Lung (tissue), 17 donors: ENCODE measurements at places on chromosomes 2 and 18. TPM values are rescaled to one million over a fixed set of nuclear protein-coding genes. Genes with fewer than 3 reads are reported as not detected.
A peak's percentile ranks its signal among the peaks of the same experiment; 100 is the strongest.

Gene TLX2
- not detected for total RNA-seq

DNA sequence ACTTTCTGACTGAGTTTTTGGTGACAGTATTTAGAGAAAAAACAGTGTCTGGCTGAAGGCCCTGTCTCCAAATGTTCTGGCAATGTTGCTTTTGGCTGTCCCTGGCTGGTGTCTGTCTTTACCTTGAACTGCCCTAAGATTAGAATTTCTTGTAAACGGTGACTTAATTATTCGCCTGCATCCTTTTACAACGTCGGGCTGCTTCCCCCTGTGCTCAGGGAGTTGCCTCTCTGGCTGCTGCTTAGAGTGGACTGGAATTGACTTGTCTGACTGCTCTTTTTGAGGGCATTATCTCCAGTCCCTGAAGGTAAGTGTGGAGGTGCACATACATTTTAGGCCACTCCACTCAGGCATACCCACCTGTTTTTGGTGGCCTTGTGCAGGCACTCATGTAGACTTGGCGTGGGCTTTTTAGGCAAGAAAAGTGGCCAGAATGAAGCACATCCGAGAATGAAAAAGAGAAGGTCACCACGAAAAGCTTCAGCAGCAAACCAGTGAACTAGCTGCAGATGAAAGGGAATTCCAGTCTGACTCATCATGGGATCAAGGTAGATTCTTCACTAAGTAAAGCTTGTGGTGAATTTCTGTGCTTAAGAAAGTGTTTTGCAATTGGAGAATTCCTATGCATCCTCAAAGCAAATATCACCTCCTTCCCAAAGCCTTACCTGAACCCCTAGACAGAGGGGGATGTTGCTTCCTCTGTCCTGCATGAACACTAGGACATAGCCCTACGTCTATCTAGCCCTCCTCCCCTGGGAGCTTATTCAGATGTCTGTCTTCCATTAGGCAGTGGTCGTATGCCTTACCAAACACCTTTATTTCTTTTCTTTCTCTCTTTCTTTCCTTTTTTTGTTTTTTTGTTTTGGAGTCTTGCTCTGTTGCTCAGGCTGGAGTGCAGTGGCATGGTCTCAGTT is 230.3 kb upstream of the TRIB2 start:
- DNase-seq: no peak

DNA sequence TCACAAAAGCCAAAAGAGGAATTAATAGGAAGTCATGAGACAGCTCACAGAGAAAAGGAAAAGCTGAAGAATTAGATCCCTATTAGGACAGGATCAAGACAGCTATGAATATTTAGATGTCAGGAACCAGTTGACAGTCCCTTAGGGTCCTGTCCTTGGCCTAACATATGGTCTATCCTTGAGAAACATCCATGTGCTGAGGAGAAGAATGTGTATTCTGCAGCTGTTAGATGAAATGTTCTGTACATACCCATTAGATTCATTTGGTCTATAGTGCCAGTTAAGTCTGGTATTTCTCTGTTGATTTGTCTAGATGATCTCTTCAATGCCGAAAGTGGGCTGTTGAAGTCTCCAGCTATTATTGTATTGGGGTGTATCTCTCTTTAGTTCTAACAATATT is 37.6 kb upstream of the SLC40A1 start:
- DNase-seq: no peak

DNA sequence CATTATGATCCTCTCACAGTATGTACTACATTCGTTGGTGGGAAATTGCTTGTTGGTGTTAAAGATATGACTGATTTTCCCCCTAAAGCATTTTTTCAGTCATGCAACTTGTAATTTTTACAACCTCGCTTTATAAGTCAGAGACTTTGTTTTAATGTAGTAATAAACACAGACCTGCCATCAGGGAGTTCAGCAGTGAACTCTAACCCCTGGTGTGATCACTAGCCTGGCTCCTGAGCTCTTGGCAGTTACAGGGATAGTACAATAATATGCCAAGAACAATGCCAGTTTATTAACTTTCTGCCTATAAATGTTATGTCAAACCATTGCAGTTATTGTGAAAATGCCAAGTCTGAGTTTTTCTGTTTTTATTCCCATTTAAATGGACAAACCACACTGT is 93.8 kb downstream of the EDAR start:
- no peak for DNase-seq

Gene CCDC85A
- 10.5 TPM for total RNA-seq

Gene ASNSD1
- total RNA-seq: 55.8 TPM

- DNase-seq: no peak
These were observed 50.1 kb downstream of the SLC14A1 start for GRCh38 chr18:45774065-45774521.

DNA sequence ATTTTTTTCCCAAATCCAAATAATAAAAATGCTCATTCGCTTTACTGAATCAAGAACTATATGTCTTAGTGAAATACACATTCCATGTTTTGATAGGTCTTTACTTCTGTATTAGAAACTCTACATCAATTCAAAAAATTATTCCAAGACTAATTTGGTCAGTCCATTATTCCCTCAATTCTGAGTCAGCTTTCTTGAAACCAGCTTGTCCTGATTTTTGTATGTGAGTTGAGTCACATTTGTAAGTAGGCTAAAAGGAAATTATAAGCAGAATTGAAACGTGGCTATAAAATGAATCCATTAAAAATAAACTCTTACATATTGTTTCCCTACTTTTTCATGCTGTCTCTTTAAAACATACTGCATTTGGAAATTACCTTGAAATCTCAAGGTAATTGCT is 113.0 kb downstream of the DNER start:
- no peak for DNase-seq

Gene SPP2
- not detected for total RNA-seq

Gene KIAA2012
- total RNA-seq: 8.5 TPM

Gene DSEL
- 9.0 TPM for total RNA-seq

- DNase-seq: peak; percentile 28
These were observed 1673.5 kb upstream of the CELF4 start for GRCh38 chr18:39238981-39239660.

Gene ZNF521
- 48.8 TPM for total RNA-seq

DNA sequence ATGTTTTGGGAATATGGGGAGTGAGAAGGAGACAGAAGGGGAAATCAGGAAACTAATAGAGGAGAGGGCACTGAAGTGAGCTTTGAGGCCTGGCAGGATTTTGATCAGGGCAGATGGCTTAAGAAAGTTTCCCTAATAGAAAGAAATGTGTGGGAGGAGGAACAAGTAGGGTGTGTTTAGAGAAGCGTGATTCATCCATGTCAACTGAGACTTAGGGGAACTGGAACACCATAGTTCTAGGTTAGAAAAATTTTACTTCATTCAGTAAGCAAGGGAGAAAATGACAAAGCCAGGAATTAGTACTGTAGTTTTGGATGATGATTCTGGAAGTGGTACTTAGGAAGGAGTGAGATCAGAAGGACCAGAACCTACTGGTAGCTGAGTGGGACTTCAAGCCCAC is 296.0 kb downstream of the PLCL1 start:
- DNase-seq: no peak

GRCh38 chr2:1360557-1361250 is 52.6 kb upstream of the TPO start:
- no peak for DNase-seq

- no peak for DNase-seq
These were observed 500.2 kb upstream of the SPRED2 start for GRCh38 chr2:65932571-65932970.

DNA sequence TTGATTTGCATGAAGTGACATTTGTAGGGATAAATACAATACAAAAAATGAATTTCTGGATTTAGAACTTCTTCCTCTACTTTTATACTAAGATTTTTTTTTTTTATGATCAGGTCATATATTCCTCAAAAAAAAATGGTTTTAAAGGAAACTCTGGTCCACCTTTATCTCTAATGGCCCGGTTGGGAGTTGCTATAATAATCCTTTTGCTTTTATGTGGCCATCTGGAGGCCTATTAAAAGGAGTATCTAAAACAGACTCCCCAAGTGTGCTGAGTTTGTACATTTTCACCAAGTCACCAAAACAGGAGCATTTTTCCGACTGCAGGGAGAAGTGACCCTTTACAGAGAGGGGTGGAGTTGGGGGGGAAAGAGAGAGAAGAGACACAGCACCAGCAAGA is 329.2 kb upstream of the FIGN start:
- no peak for DNase-seq

DNA sequence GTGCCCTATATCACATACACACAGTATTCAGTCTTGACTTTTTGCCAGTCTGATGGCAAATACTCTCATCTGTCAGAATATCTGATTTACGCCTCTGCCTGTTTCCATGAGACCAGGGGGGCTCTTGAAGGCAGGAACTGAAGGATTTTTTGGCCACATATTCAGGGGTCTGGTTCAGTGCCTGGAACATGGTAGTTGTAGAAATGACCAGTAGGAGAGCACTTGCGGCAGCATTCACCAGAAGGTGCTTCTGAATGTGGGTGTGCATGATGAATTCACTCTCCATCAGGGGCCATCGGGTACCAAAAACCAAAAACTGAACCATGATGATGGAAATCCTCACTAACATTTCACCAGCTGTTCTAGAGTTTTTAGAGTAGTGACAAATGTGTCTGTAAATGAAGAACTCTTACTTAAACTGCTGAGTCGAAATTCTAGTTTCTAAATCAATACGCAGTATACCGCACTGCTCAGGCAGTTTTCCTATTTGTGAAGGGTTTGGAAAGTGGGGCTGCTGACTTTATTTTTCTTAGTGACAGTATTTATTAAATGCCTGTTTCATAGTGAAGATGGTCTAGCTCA is 54.6 kb downstream of the MERTK start:
- no peak for DNase-seq

DNA sequence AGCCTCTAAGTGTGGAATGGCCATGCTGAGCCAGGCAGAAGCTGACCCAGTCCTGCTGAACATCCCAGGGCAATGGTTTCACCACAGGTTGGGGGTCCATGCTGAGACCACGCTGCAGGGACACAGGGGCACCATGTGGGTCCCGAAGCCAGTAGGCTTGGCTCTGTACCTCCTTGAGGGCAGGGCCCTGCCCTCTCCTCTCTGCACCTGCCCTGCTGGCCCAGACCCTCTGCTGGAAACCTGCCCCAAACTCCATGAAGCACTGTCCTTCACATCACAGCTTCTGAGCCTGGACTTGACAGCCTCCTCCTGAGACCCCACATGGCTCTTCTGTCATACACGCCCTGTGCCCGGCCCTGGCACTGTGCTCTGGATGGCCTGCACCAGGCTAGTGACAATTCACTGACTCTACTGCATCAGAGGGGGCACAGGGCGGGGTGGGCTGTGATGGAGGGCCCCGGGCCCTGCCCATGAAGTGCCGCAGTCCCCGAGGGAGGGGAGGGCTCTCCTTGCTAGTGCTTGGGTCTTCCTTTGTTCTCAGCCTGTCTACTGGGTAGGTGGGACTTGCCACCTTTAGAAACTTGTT is 24.7 kb downstream of the HS6ST1 start:
- no peak for DNase-seq

Gene SLC14A1
- total RNA-seq: 1.7 TPM

- DNase-seq: peak; percentile 71
These were observed 857 bp downstream of the RESP18 start for GRCh38 chr2:219331560-219332213.

Gene HRH4
- total RNA-seq: 0.89 TPM

GRCh38 chr2:145090841-145091761 is 571.2 kb upstream of the ZEB2 start:
- DNase-seq: no peak

Gene TXNDC2
- total RNA-seq: not detected

DNA sequence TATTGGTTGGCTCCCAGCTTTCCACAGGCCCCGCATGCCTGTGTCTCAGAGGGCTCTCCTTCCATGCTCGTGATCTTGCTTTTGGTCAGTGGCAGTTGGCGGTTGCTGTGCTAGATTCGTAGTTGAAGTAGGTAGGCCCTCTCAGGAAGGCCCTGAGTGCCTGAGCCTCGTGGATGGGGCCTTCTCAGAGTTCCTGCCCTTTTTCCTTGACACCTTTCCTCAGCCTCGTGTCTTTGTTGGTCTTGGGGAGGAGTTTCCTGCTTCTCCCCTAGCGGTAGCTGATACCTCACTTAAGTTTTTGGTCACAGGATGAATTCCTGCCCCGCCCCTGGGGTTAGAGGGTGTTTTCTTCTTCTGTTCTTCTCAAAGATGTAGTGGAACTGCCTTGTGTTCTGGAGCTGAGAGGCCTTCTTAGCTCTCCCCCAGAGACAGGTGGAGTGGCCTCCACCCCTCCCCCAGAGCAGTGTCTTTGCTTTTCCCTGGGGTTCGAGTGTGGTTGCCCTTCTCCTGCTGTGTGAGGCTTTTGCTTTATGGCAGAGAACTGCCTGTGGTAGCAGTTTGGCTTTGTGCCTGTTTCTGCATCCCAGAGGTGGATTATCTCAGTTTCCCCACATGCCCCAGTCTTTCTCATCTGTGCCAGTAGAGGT is 94.8 kb downstream of the ZNF407 start:
- DNase-seq: no peak

GRCh38 chr2:172655838-172656573 is 79.6 kb upstream of the RAPGEF4 start:
- DNase-seq: no peak

DNA sequence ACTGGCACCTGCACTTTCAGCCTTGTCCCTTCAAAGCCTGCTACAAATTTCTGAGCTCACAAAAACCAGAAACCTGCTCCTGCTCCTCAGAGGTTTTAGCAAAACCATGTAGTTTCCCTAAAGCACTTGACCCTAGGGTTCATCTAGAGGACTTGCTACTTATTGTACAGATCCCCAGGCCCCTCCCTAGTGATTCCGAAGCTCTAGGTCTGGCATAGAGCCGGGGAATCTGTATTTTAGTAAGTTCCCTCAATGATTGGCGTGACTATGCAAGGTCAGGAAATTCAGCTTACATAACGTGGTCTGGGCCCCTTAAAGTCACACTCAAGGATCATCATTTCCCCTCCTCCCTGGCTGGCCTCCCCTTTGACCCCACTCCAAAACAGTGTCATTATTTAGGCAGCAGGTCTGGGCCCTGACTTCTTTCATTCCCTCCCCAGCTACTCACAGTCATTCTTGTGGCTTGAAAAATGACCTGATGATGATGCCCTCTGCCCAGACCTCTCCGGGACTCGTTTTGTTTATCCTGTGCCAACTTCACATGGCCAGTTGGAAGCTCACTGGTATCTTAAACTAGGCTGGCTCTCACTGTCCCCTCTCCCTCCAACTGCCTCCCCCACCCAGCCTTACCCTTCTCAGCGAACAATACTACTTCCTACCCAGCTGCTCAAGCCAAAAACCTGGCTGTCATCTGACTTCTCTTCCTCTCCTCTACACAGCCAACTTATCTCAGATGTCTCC is 36.0 kb downstream of the WDFY1 start:
- peak; percentile 25 for DNase-seq

DNA sequence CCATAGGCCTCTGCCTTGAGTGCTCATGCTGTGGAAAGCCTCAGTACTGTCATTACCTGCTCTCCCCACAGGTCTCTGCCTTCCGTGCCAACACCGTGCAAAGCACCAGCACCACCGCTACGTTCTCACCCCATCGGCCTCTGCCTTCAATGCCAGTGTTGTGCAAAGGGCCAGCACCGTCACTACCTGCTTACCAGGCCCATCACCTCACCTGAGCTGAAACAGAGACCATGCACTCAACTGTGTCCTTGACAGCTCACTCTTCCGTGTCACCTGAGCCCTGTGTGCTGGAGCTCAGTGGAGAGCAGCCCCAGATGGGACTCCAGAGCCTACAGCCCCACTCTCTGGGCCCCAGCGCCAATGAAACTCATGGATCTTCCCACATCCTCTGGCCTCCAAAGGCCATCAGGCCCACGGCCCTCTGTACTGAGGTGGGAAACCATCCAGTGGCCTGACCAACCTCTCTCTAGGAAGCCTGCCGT is 62.7 kb downstream of the ZNF516 start:
- DNase-seq: no peak
